ENCODE measurements at places on chromosomes 4 and X.

- no peak for DNase-seq
Measured at GRCh38 chrX:19127649-19128168, 5.4 kb upstream of the ADGRG2 start.

DNA sequence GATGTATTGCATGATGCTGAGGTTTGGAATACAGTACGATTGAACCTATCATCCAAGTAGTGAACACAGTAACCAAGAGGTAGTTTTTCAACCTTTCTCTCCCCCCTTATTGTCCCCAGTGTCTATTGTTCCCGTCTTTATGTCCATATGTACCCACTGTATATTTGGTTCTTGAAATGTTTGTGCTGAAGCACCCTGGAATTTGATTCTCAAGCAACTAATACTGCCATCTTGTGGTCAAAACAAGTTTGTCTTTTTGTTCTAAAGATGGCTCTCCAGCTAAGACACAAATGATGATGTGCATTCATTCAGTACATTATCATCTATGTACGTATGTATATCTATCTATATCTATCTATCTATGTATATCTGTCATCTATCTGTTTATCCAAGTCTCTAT lies 33.5 kb upstream of the DCX start:
- DNase-seq: no peak

DNA sequence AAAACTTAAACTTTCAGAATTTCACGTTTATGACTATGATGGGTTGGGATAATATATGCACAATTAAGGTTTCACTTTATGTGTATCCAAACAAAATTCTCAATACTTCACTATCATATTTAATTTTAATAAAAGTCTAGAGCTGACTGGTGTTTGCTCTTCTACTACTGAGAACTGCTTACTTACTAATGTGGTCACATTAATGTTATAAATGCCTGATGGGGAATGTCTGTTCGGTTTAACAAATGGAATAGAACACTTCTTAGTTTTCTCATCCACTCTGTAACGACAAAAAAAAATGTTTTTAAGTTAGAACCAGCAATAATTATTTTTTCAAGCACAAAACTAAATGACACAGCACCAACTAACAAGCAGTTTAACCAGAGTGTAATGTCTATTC lies 34.3 kb downstream of the CDKL2 start:
- no peak for DNase-seq

DNA sequence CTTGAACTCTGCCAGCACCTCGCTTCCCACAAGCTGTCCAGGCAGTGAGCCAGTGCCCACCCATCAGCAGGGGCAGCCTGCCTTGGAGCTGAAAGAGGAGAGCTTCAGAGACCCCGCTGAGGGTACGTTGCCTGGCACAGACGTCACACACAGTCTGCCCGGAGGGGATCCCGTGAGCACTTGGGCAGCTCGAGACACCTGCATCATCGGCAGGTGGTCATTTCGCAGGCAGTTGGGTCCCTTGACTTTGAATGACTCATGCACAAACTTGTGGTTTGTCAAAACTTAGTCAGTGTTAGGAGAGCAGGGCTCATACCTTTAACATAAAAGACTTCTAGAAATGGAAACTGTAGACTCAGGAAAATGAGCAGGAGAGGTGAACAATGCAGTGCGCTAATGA lies 9.9 kb downstream of the TACC3 start:
- peak; percentile 55 for DNase-seq

DNA sequence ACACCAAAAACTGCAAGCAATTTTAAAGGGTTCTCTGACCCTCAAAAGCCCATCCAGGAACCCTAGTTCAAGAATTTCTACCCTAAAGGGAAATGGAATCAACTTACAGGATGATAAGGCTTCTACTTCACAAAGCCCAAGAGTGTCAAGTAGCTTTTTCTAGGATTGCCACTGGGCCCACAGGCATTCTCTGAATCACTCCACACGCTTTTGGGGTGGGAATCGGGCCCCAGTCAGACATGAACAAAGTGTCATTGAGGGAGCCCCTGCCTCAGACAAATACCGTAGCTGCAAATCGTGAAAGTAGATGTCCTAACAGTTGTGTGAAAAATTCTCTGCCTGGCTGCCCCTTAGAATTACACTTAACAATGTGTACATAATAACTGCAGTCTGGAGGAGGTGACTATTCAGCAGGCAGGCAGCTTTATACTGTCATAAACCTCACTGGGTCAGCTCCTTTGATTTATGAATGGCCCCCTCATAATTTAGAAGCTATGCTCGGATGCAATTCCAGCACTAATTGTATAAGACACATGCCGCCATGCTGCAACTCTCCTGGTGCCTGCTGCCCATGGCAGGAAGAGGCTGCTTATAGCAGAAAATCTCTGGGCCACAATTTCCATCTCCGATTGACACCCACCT lies 36.7 kb downstream of the CHRDL1 start:
- no peak for DNase-seq

DNA sequence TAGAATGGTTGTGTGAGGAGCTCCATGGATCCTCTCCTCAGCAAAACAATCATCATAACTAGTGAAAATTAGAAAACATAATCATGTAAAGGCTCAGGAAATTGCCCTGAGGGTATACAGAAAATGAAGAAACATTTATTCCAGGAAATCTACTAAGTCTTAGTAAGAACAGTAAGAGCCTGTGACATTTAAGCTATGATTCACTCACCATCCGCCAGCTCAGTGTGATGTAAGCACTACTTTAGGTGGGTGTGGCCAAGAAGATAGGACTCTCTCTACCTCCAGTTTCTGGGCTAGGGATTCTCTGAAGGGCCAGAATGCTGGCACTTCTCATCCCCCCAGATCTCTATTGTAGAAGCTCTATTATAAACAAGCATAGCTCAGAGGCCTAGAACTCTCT lies 147.5 kb downstream of the DLG3 start:
- DNase-seq: no peak

DNA sequence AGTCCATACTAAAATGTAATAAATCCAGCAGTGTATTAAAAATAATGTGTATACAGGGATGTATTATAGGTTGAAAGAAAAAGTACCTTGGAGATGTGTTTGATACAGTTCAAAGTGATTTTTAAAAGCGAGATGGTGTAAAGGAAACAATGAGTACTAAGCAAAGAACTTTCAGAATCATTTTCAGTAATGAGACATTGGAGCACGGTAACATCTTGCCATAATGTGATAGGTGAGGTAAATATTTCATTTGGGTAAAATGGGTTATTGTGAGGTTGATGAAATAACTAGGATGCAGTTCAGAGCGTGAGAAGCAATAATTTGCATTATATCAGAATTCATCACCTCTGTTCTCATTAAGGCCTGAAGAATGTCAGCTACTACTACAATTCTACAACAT lies 25.9 kb downstream of the EIF2S3 start:
- no peak for DNase-seq

GRCh38 chr4:30868111-30868895 lies 148.1 kb downstream of the PCDH7 start:
- DNase-seq: no peak

GRCh38 chr4:100826808-100827548 lies 309.2 kb upstream of the EMCN start:
- DNase-seq: no peak

GRCh38 chr4:81785338-81785737 lies 313.6 kb upstream of the RASGEF1B start:
- DNase-seq: no peak

- DNase-seq: peak; percentile 86
Measured at GRCh38 chr4:76147454-76148141, 599 bp downstream of the NUP54 start.

DNA sequence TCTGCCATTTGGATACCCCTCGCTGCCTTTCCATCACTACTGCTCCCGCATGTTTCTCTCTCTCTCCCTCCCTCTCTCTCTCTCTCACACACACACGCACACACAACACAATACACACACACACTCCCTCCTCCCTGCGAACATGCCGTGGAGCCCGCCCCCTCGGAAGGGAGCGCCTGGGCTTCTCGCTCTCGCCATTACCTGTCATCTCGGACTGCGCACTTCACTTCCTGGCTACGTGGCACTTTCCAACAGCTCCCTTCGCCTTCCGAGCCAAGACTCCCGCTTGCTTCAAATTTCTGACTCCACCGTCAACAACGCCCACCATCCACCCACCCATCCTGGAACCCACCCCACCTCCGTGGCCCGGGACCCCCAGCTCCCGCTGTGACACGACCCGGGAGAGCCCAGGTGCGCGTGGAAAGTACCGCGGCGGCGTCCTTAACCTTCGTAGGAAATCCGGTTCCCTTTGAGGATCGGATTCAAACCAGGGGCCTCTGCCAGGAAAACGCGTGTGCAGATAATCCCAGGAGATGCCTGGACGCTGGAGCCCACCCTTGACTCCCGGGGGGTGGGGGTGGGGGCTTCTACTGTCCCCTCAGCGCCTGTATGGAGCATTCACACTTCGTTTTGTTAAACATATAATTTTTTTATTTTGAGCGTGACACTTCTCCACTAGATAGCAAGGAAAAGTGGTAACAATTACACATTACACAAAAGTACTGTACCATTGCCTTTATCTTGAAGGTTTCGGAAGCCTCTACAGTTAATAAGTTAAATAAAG lies 12.5 kb downstream of the ARX start:
- no peak for DNase-seq

GRCh38 chrX:44778254-44778653 lies 65.6 kb upstream of the DUSP21 start:
- DNase-seq: no peak

DNA sequence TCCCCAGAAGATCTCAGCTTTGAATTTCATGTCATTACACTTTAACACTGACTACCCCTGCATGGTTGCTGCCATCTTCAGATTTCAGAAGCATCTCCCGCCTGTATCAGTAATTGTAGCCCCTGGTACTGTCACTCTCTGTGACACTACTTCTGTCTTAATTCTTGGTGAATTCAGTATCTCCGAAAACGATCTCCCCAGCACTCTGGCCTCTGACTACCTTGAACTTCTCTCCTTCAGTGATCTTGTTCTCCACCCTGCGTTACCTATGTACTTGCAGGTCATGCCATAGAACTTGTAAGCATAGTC lies 53.8 kb upstream of the ABCG2 start:
- DNase-seq: no peak

DNA sequence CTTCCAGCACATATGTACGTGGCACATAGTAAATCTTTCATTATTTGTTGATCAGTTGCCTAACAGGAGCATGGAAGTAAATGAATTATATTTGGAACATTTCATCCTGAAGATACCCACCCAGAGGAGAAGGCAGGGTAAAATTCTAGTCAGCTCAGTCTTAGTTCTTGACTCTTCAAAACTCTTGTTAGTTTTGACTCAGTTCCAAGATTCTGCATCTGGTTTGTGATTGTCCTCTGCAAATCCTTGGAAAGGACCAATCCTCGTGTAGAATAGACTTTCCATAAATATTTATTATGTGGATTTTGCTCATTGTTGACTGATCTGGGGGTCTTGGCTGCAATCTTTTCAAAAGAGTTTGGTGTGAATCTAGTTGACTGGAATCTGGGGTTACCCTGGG lies 257.5 kb upstream of the FAT1 start:
- no peak for DNase-seq

- DNase-seq: peak; percentile 76
Measured at GRCh38 chr4:55378617-55379467, 16.9 kb upstream of the TMEM165 start.

- DNase-seq: no peak
Measured at GRCh38 chr4:81427344-81427821, 44.3 kb downstream of the RASGEF1B start.

DNA sequence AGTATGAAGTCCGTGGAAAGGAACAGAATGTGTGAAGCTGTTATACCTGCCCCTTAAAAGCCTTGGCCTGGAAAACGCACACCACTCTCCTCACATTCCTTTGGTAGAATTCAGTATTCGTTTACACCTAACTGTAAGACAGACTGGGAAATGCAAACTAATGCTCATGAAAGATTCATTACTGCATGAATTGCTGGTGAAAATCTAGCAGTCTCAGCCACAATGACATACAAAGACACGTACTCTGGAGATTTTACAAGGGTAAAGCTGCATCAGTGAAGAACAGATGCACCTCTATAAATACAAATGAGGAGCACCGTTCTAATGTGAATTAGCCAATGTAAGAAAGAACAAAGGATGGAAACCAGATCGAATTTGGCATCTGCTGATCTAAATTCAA lies 2051.3 kb downstream of the PCDH7 start:
- no peak for DNase-seq

DNA sequence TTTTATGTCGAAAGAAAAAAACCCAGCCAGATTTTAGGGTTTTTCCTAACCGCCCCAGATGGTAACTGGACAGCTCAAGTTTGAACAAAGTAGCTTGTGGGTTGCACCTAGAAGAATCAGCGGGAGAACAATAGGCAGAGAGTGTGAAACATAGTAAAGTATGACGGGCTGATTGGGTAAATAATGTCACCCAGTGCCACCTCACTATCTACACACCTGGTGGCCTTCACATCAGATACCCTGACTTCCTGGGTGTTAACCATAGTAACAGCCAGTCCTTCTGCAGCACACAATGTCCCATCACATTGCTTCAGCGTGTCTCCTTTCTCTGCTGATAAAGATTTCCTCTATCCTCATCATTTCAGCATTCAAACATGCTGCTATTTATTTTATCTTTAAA lies 159.1 kb upstream of the HS3ST1 start:
- no peak for DNase-seq

DNA sequence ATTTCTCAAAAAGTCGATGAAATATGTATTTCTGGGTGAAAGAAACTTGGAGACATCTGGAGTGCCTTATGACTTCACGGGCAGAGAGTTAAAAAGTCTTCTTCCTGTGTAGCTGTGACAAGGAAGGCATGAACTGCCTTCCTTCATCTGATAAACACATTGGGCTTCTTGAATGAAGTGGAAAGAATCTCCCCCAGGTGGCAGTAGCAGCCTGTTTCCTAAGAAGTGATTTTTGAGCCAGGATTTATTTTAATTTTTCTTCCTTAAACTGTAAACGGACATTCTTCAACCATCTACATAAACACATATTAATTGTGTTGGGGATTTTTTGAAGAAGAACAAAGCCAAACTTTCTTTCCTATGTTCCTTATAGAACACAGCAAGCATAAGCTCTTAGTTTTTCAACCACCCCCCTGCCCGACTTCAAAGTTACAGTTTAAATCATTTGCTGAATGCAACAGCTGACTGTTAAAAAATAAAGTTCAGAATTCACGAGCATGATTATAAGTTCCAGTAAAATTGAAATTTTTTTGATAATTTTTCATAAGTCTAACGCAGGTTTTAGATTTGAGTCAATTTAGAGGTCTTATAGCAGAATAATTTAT lies 980 bp upstream of the GIMD1 start:
- DNase-seq: no peak

DNA sequence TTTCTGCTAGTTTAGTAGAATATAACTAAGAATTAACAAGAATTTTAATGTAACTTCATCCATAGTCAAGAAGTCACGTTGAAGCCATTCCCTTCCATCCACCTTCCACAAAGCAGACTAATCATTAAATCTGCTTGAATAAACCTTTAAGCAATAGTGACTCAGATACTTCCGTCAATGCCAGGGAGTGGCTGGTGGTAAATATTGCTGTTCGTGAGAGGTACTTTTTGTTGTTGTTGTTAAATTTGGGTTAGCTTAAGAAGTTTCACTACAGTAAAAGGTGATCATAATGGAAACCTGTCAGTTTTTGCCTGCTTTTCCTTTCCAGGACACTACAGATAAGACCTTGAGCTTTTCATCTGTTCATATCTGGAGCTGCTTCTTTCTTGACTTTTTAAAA lies 316.3 kb downstream of the TMA16 start:
- no peak for DNase-seq

Measured in RWPE2 (cell line).